ENCODE measurements at places on chromosomes 6 and 20. TPM values are rescaled to one million over a fixed set of nuclear protein-coding genes. Genes with fewer than 3 reads are reported as not detected.

DNA sequence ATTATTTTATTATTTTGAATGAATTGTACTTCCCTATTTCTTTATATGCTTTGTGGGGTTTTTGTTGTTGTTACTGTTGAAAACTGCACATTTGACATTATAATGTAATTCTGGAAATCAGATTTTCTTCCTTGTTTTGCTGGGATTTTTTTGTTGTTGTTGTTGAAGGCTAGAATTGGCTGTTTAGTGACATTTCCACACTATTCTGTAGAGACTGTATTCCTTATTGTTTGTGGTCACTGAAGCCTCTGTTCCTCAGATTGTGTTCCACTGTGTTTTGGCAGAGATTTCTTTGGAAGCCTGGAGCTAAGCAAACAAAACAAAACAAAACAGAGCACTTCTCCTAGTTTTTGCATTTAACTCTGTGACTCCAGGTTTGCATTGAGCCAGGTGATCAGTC, 52.9 kb downstream of the CDYL start:
- H3K27me3 ChIP-seq, result no peaks in the 10 kb centered on the region
- no peak for DNase-seq
- no peaks in the 10 kb centered on the region for H3K4me1 ChIP-seq
- H3K4me3 ChIP-seq, result no peak overlapping the region

DNA sequence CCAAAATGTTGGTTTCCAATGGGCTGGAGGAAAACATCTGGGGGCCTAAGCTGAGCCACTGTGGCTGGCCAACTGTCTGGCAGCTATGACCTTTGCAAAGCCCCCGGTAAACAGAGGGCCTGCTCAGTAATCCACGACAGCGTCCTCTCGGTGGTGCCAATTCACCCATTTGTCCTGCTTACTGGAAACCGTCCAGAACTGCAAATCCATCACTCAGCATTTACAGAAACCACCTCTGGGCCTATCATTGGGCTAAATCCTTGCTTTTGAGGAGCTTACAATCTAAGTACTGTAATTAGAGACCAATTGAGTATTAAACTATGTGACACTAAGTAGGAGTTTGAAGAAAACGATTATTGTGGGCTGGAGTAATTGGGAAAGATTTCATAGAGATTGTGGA, 31.0 kb downstream of the ADAT2 start:
- no peak for DNase-seq
- no peaks in the 10 kb centered on the region for H3K27me3 ChIP-seq
- no peaks in the 10 kb centered on the region for H3K4me1 ChIP-seq
- H3K4me3 ChIP-seq, result no peak overlapping the region

DNA sequence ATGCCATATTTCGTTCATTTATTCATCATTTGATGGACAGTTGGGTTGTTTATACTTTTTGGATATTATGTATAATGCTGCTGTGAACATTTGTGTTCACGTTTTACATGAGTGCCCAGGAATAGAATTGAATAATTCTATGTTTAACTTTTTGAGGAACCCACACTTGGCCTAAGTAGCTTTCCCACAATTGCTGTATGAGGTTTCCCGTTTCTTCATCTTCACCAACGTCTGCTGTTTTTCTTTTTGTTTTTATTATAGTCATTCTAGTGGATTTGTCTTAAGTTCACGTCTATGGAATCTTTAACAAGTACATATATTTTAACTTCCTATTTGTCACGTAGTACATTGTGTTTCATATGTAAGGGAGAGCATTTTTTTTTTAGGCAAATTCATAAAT, 110.3 kb downstream of the JARID2 start:
- H3K4me1 ChIP-seq, result peaks cover 37% of the 10 kb centered on the region
- no peaks in the 10 kb centered on the region for H3K27me3 ChIP-seq
- DNase-seq, result no peak
- no peaks in the 10 kb centered on the region for H3K36me3 ChIP-seq
- H3K27ac ChIP-seq, result no peak overlapping the region

DNA sequence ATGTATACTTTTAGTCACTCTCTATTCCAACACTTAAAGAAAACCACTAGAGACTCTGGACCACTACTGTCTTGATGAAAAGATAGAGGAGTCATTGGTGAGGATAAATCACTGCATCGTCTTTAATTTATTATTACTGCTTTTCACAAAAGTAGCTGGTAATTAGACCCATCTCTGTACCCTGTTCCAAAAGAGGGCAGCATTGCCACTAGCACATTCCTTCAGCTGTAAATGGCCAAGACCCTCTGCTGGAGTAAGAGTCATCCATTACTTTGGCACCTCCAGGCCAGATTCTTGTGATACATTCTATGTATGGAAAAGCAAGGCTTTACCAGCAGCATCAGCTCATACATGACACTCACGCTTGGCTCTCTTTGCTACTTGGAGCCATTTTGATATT, 49.5 kb upstream of the PREP start:
- H3K27ac ChIP-seq, result no peak overlapping the region
- H3K4me1 ChIP-seq, result no peaks in the 10 kb centered on the region
- H3K4me3 ChIP-seq, result no peak overlapping the region
- H3K27me3 ChIP-seq, result no peaks in the 10 kb centered on the region

DNA sequence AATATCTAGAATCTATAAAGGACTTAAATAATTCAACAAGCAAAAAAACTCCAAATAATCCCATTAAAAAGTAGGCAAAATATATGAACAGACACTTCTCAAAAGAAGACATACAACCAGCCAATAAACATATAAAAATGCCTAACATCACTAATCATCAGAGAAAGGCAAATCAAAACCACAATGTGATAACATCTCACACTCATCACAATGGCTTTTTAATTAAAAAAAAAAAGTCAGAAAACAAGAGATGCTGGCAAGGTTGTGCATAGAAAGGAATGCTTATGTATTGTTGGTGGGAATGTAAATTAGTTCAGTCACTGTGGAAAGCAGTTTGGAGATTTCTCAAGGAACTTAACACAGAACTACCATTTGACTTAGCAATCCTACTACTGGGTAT, 979.6 kb upstream of the MAP3K7 start:
- H3K4me1 ChIP-seq, result no peaks in the 10 kb centered on the region
- H3K27me3 ChIP-seq, result no peaks in the 10 kb centered on the region
- no peak overlapping the region for H3K4me3 ChIP-seq

- DNase-seq, result no peak
- H3K36me3 ChIP-seq, result no peaks in the 10 kb centered on the region
- H3K27ac ChIP-seq, result no peak overlapping the region
- no peaks in the 10 kb centered on the region for H3K4me1 ChIP-seq
Measured at GRCh38 chr6:123117145-123117908, 121.3 kb downstream of the CLVS2 start.

DNA sequence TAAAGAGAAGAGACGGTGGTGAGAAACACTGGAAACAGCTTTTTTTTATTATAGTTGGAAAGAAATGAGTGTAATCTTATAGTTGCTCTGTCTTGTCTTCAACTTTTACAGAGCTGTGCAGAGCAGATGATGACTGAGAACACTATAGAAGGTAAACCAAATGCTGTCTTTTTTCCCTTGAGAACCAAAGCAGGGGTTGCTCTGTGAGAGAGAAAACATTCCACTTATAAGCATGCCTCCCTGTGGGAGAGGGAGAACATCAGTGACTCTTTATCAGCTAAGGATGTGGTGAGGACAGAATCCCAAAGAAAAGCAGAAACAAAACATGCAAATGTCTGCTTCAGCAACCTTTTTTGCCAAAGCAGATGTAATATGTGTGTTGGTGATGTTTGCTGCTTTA, 179.3 kb upstream of the HDDC2 start:
- H3K27me3 ChIP-seq, result no peaks in the 10 kb centered on the region
- DNase-seq, result peak; percentile 66
- H3K4me1 ChIP-seq, result peaks cover 40% of the 10 kb centered on the region
- H3K36me3 ChIP-seq, result no peaks in the 10 kb centered on the region
- peak overlapping the region; percentile 59 for H3K27ac ChIP-seq

- no peaks in the 10 kb centered on the region for H3K36me3 ChIP-seq
- H3K4me1 ChIP-seq, result peaks cover 8% of the 10 kb centered on the region
- H3K27ac ChIP-seq, result no peak overlapping the region
- H3K27me3 ChIP-seq, result no peaks in the 10 kb centered on the region
- H3K4me3 ChIP-seq, result no peak overlapping the region
Measured at GRCh38 chr20:48667889-48668413, 159.8 kb downstream of the PREX1 start.

GRCh38 chr6:39341352-39341751, 18.9 kb upstream of the KCNK16 start:
- peaks cover 7% of the 10 kb centered on the region for H3K27me3 ChIP-seq
- no peak overlapping the region for H3K4me3 ChIP-seq
- H3K27ac ChIP-seq, result no peak overlapping the region
- no peaks in the 10 kb centered on the region for H3K36me3 ChIP-seq
- DNase-seq, result no peak
- H3K4me1 ChIP-seq, result no peaks in the 10 kb centered on the region

DNA sequence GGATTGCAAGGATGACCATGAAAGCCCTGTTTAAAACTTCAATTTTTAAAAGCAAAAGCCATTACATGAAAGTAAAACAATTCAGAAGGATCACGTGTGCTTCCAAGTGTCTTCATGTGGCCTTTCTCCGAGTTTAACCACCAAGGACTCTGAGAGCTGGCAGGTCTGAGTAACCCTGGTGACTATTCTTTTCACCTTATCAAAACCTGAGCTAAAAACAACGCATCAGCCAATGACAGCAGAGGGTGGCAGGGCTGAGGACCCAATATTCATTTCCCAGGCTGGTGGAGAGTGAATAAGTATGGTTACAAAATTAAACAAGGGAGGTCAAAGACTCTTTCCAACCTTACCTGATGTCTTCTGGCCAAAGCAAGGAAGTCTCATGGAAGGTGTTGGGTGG, 46.7 kb downstream of the DNAAF9 start:
- no peak overlapping the region for H3K27ac ChIP-seq
- DNase-seq, result no peak
- H3K4me3 ChIP-seq, result no peak overlapping the region
- H3K4me1 ChIP-seq, result no peaks in the 10 kb centered on the region

- DNase-seq, result no peak
- H3K4me3 ChIP-seq, result no peak overlapping the region
- H3K27me3 ChIP-seq, result peaks cover 21% of the 10 kb centered on the region
Measured at GRCh38 chr6:30231067-30231466, 17.9 kb upstream of the TRIM26 start.

DNA sequence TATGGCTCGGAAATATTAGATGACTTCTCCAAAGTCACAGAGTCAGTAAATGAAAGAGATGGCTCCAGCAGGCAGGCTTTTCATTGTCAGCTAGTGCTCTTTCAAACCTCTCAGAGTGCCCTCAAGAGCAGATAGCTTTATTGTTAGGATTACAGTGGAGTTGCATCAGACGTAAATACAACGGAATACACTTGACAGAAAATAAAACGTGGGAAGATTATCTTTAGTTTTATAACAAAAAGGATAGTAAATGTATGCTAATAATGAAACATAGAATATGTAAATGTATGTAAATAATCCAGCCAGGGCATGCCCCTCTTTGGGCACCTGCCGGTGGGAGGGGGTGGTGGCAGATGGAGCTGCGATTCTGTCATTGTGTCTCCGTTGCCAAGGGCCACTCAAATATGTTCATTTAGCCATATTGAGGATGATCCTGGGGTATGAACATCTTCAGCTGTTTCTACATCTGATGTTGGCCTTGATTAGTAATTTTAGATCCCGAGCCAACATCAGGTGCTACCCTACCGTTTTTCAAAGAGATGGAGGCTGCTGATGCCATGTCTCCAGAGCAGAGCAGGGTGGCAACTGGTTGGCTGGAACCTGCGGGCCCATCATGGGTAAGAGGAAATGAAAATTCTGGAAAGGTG, 358.3 kb upstream of the SULF2 start:
- no peaks in the 10 kb centered on the region for H3K36me3 ChIP-seq
- no peak overlapping the region for H3K4me3 ChIP-seq
- no peak for DNase-seq
- H3K4me1 ChIP-seq, result peaks cover 4% of the 10 kb centered on the region
- peaks cover 28% of the 10 kb centered on the region for H3K27me3 ChIP-seq

DNA sequence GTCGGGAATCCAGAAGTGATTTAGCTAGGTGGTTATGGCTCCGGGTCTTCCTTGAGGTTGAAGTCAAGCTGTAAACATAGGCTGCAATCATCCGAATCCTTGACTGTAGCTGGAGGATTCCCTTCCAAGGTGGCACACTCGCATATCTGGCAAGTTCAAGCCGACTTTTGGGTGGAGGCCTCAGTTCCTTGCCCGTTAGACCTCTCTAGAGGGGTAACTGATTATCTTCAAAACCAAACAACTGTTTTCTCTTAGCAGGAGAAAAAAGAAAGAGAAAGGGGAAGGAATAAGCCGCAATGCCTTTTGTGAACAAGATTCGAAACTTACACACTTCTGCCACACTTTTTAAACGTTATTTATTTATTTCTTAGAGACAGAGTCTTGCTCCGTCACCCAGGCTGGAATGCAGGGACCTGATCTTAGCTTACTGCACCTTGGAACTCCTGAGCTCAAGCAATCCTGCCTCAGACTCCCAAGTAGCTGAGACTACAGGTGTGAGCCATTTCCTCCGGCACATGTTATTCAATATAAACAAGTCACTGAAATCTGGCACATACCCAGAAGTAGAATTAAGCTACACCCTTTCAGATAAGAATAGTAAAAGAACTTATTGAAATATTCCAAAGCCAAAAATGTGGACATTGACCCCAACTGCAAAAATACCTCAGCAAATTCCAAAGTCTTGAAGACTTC, 76.3 kb downstream of the HFE start:
- no peak overlapping the region for H3K4me3 ChIP-seq
- DNase-seq, result no peak
- H3K27ac ChIP-seq, result no peak overlapping the region
- H3K27me3 ChIP-seq, result no peaks in the 10 kb centered on the region
- H3K4me1 ChIP-seq, result peaks cover 8% of the 10 kb centered on the region
- H3K36me3 ChIP-seq, result no peaks in the 10 kb centered on the region

GRCh38 chr6:63487103-63487813, 85.0 kb upstream of the LOC128125822 start:
- no peaks in the 10 kb centered on the region for H3K27me3 ChIP-seq
- no peaks in the 10 kb centered on the region for H3K4me1 ChIP-seq
- no peak overlapping the region for H3K4me3 ChIP-seq
- H3K27ac ChIP-seq, result no peak overlapping the region

GRCh38 chr6:2843138-2843740, 1.6 kb upstream of the SERPINB1 start:
- H3K27me3 ChIP-seq, result no peaks in the 10 kb centered on the region
- no peaks in the 10 kb centered on the region for H3K36me3 ChIP-seq
- DNase-seq, result no peak
- no peak overlapping the region for H3K27ac ChIP-seq
- H3K4me1 ChIP-seq, result peaks cover 36% of the 10 kb centered on the region
- H3K4me3 ChIP-seq, result no peak overlapping the region

DNA sequence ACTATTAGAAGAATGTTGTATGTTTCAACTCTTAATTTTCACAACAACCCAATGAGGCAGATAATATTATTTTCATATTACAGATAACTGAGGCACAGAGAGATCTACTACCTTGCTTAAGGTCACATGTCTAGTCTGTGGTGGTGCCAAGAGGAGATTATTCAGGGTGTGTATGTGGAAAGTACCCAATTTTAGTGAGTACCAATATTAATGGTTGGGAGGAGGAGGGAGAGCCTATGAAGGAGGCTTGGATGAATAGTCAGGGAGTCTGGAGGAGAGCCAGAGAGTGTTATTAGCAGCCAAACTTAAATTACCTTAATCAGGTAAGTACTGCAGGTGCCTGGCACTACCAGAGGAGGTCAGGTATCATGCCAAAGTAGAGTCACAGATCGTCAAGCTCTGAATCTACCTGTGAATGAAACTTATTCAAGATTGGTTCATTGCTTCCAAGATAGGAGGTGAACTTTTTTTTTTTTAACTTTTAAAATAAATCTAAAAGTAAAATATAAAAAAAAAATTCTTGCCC, 10.9 kb upstream of the CALHM6 start:
- H3K4me1 ChIP-seq, result peaks cover 17% of the 10 kb centered on the region
- DNase-seq, result no peak

Gene KIAA1755
- 2.7 TPM for total RNA-seq

Gene TREML4
- total RNA-seq, result not detected

Gene MACROD2
- total RNA-seq, result 4.0 TPM

Gene SLC35D3
- total RNA-seq, result not detected

All from osteoblast (primary cell).